Foreskin keratinocyte (primary cell): ENCODE measurements at places on chromosomes 13 and 19. TPM values are rescaled to one million over a fixed set of nuclear protein-coding genes. Genes with fewer than 3 reads are reported as not detected.

GZMM gene
- not detected in 2 replicates for total RNA-seq

FBXO17 gene
- 11.5 and 13.4 TPM in 2 replicates for total RNA-seq

AMER2 gene
- total RNA-seq, result not detected in 2 replicates

CERS1 gene
- total RNA-seq, result 0.10 and 0.11 TPM in 2 replicates

ZNF90 gene
- 6.1 and 7.4 TPM in 2 replicates for total RNA-seq

KLK14 gene
- total RNA-seq, result not detected in 2 replicates

TEX29 gene
- not detected in 2 replicates for total RNA-seq

FAM216B gene
- total RNA-seq, result not detected in 2 replicates

PRR19 gene
- 1.4 and 1.5 TPM in 2 replicates for total RNA-seq

LILRB1 gene
- not detected in 2 replicates for total RNA-seq

CABP5 gene
- not detected in 2 replicates for total RNA-seq

ZNF724 gene
- 11.4 and 13.2 TPM in 2 replicates for total RNA-seq

ADGRE2 gene
- total RNA-seq, result 0.63 and 1.4 TPM in 2 replicates

CBY2 gene
- not detected in 2 replicates for total RNA-seq

GFY gene
- total RNA-seq, result not detected in 2 replicates

IGFL3 gene
- total RNA-seq, result 2.3 and 5.2 TPM in 2 replicates

DCLK1 gene
- 0.11 TPM in 1 of 2 replicates, not detected in the other for total RNA-seq

ZSWIM4 gene
- 4.3 and 5.6 TPM in 2 replicates for total RNA-seq

IL11 gene
- total RNA-seq, result 3.7 and 5.8 TPM in 2 replicates

ELANE gene
- not detected in 2 replicates for total RNA-seq

RGL3 gene
- total RNA-seq, result not detected in 2 replicates

HSH2D gene
- total RNA-seq, result 3.1 and 3.2 TPM in 2 replicates

FFAR3 gene
- not detected in 2 replicates for total RNA-seq

KIR3DL1 gene
- total RNA-seq, result not detected in 2 replicates

IRGC gene
- not detected in 2 replicates for total RNA-seq

FGF22 gene
- total RNA-seq, result not detected in 2 replicates

- no peak for DNase-seq
Measured at GRCh38 chr19:33557196-33557595, 35.6 kb upstream of the PEPD start.

GRCh38 chr13:111483621-111483987 lies 163.2 kb downstream of the TEX29 start:
- no peak for DNase-seq

DNA sequence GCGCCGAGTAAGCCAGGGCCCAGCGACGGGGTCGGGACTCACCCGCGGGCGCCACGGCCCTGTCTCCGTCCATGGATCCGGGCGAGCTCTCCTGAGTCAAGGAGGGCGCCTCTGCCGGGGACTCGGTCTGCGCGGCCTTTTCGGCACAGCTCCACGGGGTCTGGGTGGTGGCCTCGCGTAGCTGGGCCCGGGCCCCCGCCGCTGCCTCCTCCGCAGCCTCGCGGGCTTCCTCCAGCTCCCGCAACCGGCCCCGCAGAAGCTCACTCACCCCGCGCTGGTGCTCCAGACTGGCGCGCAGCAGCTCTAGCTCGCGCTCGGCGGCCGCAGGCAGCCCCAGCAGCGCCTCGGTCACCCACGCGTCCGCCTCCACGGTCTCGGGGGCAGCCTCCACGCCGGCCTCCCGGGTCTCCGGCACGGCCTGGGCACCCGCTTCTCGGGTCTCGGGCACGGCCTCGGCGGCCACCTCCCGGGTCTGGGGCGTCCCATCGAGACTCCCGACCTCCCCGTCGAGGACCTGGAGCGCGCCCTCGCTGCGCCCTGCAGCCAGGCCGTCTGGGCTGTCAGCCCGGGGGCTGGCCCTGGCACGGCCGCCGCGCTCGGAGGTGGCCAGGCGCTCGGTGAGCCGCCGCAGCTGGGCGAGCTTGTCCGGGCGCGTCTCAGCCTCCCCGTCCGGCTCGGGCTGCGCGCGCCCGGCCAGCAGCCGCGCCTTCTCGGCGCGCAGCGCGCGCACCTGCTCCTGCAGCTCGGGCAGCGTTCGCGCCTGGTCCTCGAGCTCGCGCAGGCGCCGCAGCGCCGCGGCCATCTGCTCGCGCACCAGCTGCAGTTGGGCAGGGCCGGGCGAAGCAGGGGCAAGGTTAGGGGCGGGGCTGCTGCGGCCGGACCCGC lies 8.4 kb downstream of the KANK3 start:
- no peak for DNase-seq

DNA sequence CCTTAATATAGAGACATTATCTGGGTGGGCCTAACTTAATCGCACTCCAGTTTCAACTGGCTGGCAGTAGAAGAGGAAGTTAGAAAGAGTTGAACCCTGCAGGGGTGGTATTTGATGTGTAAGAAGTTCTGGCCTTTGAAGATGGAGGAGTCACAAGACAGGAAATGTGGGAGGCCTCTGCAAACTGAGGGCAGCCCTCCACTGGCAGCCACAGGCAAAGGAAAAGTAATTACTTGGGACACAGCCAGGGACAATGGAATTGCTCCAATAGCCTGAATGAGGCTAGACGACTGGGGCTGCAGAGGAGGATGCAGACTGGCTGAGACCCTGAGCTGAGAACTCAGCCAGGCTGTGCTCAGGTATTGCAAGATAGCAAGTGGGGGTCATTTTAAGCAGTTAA lies 703.3 kb upstream of the ARGLU1 start:
- no peak for DNase-seq

DNA sequence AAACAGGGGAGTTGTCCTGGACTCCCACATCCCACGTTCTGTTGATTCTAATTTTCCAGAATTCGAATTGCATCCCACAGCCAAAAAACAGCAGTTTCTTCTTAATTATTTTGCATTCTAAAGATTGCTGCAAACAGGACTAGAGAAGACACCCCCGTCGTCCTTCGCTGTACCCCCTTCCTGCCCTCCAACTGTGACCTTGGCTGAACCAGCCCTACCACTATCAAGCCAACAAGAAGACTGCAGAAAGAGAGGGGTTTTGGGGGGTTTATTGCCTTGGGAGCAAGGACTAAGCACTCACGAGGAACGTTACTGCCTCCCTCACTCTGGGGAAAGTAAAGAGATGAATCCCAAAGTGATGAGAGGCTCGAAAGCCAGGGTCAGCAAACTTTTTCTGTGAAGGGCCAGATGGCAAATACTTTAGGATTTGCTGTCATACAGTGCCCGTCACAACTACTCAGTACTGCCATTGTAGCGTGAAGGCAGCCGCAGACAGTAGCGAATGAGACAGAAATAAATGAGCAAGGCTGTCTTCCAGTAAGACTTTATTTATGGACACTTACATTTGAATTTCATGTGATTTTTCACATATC lies 32.5 kb upstream of the KATNAL1 start:
- no peak for DNase-seq

- DNase-seq, result no peak
Measured at GRCh38 chr19:6204212-6204611, 68.7 kb downstream of the ACSBG2 start.

DNA sequence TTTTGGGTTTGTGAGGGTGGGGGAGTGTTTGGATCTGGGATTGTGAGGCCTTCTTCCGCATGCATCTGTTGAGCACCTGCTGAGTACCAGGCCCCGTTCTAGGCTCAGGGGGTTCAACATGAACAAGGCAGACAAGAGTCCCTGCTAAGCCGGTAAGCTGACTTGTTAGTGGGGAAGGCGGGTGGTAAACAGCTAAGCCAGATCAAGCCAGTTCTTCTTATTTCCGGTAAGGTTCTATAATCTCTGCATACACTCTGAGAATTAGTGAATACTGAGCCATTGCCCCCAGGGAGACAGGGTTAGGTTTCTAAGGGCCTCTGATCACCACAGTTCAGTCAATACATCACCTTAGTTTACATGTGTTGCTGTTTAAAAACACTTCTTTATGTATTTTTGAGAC lies 9.9 kb upstream of the EHD2 start:
- no peak for DNase-seq

- DNase-seq, result no peak
Measured at GRCh38 chr19:22545751-22546150, 88.4 kb upstream of the ZNF492 start.

GRCh38 chr13:97188207-97188606 lies 33.9 kb upstream of the MBNL2 start:
- DNase-seq, result peak; percentile 78

DNA sequence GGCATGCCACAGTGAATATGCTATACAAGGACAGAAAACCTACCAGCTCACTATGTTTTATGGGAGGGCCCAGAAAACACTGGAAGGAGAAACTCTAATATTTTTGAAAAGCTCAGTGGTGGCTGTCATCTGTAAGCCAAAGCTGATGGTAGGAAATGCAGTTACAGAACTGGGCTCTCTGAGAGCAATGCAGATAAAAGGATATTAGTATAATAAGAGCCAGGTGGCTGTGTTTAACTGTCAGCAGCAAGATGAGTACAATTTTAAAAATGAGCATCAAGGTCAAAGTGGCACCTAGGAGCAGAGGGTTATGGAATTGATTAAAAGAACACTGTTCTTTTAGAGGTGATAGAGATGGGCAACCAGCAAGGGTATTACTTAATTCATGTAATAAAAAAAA lies 345.0 kb downstream of the NDFIP2 start:
- no peak for DNase-seq

DNA sequence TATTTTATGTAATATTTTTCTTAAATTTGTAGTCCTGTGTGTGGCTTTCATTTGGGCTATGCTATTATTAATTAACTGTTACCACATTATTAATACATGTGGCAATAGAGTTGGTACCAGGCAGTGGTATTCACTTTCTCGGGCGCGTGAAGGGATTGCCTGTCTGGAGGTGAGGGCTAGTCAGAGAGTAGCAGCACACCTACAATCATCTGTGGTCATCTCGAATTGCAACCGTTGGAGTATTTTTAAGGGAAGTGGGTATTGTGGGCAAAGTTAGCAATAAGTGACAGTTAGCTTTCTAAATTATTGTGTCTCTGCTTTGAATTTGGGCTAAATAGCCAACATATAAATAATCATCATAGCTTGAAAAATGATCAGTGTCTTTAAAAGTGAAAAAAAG lies 20.0 kb upstream of the GPR18 start:
- no peak for DNase-seq

- no peak for DNase-seq
Measured at GRCh38 chr13:20729633-20730585, 26.4 kb downstream of the IL17D start.

DNA sequence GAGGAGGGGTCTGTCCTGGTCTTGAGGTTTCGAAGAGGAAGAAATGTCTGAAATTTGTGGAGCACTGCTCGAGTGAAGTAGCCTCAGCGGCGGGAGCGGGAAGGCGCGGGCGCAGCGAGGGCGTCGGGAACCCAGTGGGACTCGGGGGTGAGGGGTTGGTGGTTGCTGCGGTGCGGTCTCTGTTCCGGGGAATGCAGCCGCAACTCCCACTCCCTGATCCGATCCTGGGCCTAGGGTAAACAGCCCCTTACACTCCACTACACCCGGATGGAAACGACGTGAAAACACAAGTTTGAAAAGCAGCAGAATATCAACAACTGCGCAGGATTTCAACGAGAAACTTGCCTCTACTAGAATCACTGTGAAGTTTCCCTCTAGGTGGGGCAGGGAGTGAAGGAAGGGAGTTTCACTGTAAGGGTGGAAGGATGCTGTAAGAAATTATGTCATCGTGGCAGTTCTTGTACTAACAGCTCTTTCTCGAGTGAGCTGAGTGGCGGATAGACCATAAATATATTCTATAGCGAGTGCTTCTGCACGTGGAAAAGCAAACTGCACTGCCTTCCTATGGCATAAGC lies 2.0 kb upstream of the KLF12 start:
- no peak for DNase-seq

GRCh38 chr13:110820322-110820721 lies 94.5 kb downstream of the ANKRD10 start:
- DNase-seq, result no peak

- no peak for DNase-seq
Measured at GRCh38 chr13:39397896-39398265, 205.1 kb downstream of the LHFPL6 start.

- no peak for DNase-seq
Measured at GRCh38 chr13:29125934-29126424, 305.8 kb downstream of the MTUS2 start.

GRCh38 chr13:102484329-102484728 lies 82.5 kb upstream of the FGF14 start:
- DNase-seq, result no peak

DNA sequence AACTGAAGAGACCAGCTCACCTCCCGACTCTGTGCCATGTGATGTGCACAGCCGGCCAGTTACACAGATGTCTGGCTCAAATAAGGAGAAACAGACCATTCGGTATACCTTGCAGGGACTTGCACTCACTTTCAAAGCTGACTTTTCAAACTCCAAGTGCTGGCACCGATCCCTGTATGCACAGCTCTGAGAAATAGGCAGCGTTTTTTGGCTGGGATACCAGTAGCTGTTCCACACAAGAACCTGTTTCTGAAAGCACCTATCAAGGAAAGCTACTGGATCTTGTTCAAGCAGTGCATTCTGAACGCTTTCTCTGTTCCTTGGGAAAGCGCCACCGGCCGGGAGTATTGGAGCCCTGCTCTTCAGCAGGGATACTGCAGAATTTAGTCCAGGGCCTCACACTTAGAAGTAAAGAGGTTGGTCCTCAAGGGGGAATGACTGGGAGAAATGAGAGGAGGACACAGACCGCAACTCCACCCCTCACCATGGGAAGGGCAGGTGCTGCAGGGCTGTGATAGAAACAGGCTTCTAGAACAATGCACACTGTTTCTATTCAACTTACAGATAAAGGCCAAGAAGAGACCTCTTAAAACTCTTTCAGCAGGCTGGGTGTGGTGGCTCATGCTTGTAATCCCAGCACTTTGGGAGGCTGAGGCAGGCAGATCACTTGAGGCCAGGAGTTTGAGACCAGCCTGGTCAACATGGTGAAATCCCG lies 53.6 kb upstream of the PABPC3 start:
- DNase-seq, result no peak

- no peak for DNase-seq
Measured at GRCh38 chr13:86992251-86992650, 678.9 kb upstream of the SLITRK5 start.

- DNase-seq, result no peak
Measured at GRCh38 chr13:51945149-51945548, 66.1 kb downstream of the ATP7B start.

DNA sequence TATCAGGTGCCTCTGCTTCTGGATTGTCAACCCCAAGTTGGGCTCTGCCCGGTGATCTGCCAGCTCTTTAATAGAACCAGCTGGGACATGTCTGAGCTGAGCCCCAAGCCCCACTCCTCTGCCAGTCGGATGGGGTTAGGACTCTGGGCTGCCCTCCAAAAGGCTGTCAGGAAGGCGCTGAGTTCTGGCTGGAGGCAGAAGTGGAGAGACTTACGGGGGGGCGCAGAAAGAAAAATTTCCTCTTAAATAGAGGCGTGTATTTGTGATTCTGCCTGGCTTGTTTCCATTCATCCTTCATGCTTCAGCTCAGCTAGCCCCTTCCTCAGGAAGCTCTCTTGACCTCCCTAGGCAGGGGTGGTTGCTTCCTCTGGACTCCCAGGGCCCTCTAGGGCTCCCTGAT lies 985 bp upstream of the KCNK6 start:
- DNase-seq, result no peak

- DNase-seq, result peak; percentile 54
Measured at GRCh38 chr13:85825454-85825853, 26.2 kb upstream of the SLITRK6 start.

DNA sequence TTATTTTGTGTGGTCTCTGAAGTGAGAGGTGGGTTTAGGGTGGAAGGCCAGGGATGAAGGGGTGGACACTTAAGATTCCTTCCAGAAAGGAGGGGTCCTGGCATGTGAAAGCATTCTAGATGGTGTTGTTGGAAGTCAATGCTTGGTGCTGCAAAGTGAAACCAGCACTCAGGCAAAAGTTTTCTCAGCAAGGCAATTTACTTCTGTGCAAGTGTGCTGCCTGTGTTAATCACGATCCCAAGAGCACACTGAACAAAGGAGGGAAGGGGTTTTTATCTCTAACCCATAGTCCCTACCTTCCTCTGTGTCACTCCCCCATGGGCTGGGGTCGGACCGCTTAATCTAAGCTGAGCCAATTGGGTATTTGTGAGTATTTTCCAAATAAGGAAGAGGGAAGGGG lies 1.3 kb downstream of the ZNF134 start:
- no peak for DNase-seq

GRCh38 chr19:16342002-16342715 lies 17.5 kb downstream of the KLF2 start:
- DNase-seq, result no peak
